AML-193 (cell line): ENCODE measurements at places on chromosomes 12 and 14.

- no peak for DNase-seq
These were observed 5.1 kb downstream of the RNF10 start for GRCh38 chr12:120539303-120539702.

GRCh38 chr14:63470962-63471793, 72.0 kb downstream of the PPP2R5E start:
- peak; percentile 4 for DNase-seq

GRCh38 chr12:76704693-76705092, 59.2 kb upstream of the ZDHHC17 start:
- DNase-seq: no peak

- DNase-seq: no peak
These were observed 242.1 kb upstream of the FOXN3 start for GRCh38 chr14:89658977-89659670.

DNA sequence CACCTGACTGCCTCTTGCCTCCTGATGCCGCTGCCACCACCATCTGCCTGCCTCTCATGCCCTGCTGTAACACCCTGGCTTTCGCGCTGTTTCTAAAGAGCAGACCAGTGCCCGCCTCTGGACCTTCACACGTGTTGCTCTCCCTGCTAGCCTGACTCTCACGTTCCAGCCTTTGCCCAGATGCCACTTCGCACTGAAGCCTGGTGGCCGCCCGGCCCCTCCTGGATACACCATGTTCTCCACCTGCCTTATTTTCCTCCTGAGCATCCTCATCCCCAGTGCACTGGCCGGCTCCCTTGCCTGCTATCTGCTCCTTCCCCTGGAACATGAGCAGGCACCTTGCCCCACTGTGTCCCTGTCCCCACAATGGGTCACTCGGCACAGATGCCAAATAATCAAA, 146.5 kb downstream of the PIWIL1 start:
- DNase-seq: no peak

- no peak for DNase-seq
These were observed 5.8 kb downstream of the MON2 start for GRCh38 chr12:62472472-62472871.

GRCh38 chr14:101442451-101442850, 118.8 kb upstream of the DIO3 start:
- no peak for DNase-seq

GRCh38 chr14:104307246-104307626, 168.8 kb downstream of the KIF26A start:
- DNase-seq: no peak

DNA sequence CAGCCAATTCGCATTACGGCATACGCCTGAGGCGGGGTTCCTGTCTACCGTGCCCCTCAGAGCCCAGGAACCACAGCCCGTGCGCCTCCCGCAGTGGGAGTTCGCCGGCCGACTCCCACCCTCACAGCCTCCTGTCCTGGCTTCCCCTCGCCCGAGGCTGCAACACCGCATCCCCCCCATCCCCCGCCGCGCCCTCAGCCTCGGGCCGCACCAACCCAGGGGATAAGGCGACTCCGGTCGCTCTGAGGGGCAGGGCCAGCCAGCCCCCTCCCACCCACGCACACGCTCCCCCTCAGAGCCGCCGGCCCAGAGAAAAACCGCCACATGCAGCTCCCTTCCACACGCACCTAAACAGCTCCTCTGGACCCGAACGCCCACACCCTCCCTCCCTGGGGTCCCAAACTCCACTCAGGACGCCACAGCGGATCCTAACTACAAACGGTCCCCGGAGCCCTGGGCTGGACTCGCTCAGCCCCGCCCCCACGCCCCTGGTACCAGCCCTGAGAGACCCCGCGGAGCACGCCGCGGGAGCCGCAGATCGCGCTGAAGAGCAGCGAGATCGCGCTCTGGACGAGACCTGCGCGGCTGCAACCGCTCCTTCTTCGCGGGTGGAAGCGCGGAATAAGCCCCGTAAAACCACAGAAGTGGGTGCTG, at the start of gene C14orf39:
TSS of gene C14orf39 (minus strand) at position 466 of the 654 bp plus-strand sequence. CDS start 985 bp downstream, outside the sequence.
- no peak for DNase-seq

DNA sequence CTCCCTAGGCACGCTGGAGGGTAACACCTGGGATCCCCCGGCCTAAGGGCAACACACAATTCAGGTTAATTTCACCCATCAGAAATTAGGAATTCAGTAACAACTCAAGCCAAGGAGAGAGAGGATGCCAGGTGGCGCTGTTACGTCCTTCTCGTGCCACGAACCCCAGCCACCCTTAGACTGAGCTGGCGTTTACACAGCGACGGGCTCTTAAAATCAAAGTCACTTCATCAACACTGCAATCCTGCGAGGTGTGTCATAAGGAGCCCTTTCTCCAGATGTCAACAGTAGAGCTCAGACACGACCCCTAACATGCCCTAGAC, 110.6 kb upstream of the TMEM132D start:
- no peak for DNase-seq

- DNase-seq: peak; percentile 4
These were observed 106.2 kb downstream of the IGF1 start for GRCh38 chr12:102374190-102374589.

- DNase-seq: no peak
These were observed 48.3 kb downstream of the TTC6 start for GRCh38 chr14:37643701-37644100.

DNA sequence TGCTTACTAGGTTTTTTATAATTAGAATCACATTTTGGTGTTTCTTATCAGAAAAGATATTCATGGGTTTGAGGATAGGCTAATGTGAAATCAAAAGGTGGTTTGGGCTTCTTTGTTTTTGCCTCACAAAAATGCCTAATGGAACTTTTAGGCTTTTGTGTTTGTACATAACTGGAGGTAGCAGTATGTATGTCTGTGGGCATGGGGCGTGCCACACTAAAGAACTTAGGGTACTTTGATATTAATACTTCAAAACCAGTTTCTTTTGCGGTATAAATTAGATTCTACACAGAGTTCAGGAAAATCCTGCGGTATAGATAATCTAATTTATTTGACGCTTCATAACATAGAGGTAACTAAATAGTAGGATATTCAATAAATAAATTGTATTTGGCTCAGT, 1.9 kb downstream of the ETV6 start:
- no peak for DNase-seq

- peak; percentile 46 for DNase-seq
These were observed 42.0 kb upstream of the NT5DC3 start for GRCh38 chr12:103882861-103883596.

- DNase-seq: no peak
These were observed 71.4 kb downstream of the AKAP6 start for GRCh38 chr14:32400480-32400879.

DNA sequence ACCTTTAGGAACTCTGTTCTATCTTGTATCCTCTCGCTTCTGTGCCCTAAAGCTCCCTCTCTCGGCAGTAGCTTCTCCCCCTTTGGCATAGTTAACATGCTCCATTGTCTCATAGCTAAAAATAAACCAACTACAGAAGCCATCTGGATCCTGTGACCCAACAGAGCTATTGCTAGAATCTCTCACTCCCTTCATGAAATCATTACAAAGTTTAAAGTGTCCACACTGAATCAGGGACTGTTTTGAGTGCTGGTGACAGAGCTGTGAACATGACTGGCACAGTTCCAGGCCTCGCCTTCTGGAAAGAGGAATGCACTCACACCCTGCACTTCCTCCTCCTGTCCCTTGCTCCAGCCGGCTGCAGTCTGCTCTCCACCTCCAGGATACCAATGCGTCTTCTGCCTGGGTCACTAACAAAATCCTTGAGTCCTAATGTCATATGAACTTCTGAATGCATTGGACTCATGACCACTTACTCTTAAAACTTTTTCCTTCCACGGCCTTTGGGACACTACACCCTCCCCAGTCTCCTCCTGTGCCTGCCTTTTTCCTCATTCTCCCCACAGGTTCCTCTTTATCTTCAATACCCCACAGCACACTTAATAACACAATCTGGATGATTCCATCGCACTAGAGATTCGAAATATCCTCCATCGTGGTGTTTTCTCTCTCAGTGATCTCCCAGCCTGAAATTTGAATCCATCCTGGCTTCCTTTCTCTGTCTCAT, 13.2 kb downstream of the PLBD1 start:
- DNase-seq: peak; percentile 69

DNA sequence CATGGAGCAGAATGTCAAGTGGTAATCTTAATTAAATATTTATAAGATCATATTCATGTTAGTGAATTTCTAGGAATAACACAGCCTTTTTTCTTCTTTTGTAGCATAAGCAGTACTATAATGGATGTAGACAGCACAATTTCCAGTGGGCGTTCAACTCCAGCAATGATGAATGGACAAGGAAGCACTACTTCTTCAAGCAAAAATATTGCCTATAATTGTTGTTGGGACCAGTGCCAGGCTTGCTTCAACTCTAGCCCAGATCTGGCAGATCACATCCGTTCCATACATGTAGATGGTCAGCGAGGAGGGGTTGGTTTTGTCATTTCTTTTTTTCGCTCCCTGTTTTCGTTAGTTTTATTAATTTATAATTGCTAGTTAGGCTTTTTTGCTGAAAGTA, 23.1 kb downstream of the AEBP2 start:
- DNase-seq: no peak
